ENCODE measurements at places on chromosomes 4 and X. TPM values are rescaled to one million over a fixed set of nuclear protein-coding genes. Genes with fewer than 3 reads are reported as not detected.

GRCh38 chrX:107731831-107732502, 43.6 kb downstream of the TSC22D3 start:
- DNase-seq, result peak; percentile 29

DNA sequence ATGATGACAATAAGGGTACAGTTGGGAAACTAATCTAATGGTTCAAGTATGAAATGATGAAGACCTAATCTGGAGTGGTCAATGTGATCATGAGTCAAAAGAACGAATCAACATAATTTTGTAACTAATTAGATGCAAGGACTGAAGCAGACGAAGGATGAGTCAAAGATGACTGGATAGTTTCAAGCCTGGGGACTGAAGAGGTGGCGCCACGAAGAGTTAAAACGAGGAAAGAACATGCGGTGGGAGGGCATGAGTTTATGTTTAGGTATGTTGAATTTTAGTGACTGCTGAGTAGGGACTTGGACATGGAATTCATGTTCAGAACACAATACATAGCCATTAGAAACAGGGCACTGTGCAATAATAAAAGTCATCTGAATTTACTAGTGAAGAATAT, 221.5 kb upstream of the FAM241A start:
- DNase-seq, result no peak

DNA sequence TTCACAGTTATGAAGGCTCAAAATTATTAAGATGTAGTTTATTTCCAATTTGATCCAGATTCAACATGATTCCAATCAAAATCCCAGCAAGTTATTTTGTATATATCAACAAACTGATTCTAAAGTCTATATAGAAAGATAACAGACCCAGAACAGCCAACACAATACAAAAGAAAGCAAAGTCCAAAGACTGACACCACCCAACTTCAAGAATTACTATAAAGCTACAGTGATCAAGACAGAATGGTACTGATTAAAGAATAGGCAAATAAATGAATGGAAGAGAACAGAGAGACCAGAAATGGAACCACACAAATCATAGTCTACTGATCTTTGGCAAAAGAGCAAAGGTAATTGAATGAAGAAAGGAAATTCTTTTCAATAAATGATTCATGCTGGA, 34.9 kb downstream of the NFXL1 start:
- DNase-seq, result no peak

Gene MGAT4D
- total RNA-seq, result under 0.01 TPM

DNA sequence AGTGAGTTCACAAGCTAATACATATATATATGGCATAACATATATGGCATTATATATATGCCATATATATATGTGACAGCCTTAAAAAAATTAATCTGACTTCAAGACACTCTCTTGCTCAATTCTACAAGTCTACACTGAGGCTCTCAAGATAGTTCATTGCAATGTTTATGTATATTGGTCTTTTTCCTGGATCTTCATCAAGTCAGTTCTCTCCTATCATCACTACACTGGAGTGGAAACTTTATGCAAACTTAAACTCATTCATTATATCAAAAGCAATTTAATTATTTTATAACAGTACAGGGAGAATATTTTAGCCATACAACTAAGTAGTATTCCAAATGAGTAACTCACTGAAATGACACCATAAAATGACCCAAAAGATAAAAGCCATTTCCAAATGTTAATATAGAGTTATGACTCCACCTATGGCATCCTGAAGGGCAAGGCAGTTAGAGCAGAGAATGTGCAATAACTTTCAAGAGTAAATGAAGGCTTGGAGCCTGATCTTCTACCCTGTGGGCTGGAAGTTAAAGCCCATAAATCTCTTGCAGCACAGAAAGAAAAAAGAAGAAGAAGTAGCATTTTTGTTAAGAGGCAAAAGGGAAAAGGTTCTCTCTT, 176.3 kb upstream of the SLIT2 start:
- DNase-seq, result no peak

DNA sequence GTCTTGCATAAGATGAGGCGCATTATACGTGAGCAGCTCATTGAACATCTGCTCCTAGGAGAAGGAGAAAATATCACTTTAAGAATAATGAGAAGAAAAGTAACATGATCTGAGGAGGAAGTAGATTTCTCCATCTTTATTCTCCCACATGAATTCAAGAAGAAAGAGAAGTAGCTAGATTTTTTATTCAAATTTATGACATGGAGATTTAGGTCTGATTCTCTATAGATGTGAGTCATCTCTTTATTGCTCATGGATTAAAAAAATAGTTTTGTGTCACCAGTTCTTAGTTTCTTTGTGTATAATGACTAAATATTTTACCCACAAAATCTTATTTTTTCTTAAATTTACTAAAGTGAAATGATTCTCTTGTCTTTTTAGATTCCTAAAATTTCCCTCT, 40.4 kb downstream of the HPGDS start:
- no peak for DNase-seq

Gene AFP
- not detected for total RNA-seq

- no peak for DNase-seq
Observed at GRCh38 chr4:8595237-8596087, 2.9 kb downstream of the CPZ start.

GRCh38 chrX:43881410-43882293, 598 bp downstream of the MAOB start:
- DNase-seq, result no peak

DNA sequence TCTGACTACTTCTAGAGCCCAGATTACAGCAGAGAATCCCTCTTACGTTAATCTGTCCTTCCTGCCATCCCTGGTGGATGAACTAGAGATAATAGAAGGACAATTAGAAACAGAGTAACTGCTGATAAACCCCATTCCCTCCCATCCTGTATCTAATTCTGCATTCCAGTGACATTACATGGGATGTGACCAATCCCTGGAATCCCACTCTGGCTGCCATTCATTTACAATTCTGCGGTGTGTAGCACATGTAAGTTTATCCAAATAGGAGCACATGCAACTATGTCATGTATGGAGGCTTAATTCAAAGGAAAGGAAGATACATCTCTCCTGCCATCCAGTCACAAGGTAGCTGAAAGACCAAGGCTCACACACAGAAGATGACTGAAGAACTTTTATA, 339.5 kb downstream of the GPAT3 start:
- no peak for DNase-seq
